ENCODE measurements at places on chromosomes 12 and 14.

GRCh38 chr12:11801643-11802042, 152.2 kb downstream of the ETV6 start:
- no peak for DNase-seq

DNA sequence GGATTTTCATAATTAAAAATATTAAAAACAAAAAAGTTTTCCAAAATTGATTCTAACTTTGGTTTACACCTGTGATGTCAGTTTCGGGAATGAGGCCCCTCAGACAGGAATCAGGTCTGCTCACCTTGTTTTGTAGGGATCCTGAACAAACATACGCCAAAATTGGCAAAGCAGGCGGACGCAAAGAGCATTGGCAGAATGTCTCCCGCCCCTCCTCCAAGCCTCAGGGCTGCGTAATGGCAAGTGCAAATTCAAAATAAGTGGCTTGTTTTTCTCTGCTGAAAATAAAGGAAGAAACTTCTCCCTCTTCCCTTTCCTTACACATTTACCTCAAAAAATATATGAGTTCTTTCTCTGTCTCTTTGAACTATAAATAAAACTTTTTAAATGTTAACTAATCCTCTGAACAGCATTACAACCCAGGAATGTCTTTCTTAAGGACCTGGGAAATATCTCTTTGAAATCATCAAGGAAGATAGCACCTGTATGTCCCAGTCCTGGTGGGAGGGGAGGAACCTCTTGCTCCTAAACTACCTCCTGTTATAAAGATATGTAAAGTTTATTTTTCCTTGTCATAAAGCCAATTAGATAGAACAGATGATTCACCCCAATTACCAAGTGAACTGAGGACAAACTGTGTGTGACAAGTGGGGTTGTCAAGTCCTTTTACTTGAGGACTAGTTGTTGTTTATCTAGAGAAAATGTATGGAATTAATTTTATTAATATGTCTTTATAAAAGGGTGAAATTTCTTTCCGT, 16.5 kb downstream of the OR6J1 start:
- DNase-seq, result no peak

DNA sequence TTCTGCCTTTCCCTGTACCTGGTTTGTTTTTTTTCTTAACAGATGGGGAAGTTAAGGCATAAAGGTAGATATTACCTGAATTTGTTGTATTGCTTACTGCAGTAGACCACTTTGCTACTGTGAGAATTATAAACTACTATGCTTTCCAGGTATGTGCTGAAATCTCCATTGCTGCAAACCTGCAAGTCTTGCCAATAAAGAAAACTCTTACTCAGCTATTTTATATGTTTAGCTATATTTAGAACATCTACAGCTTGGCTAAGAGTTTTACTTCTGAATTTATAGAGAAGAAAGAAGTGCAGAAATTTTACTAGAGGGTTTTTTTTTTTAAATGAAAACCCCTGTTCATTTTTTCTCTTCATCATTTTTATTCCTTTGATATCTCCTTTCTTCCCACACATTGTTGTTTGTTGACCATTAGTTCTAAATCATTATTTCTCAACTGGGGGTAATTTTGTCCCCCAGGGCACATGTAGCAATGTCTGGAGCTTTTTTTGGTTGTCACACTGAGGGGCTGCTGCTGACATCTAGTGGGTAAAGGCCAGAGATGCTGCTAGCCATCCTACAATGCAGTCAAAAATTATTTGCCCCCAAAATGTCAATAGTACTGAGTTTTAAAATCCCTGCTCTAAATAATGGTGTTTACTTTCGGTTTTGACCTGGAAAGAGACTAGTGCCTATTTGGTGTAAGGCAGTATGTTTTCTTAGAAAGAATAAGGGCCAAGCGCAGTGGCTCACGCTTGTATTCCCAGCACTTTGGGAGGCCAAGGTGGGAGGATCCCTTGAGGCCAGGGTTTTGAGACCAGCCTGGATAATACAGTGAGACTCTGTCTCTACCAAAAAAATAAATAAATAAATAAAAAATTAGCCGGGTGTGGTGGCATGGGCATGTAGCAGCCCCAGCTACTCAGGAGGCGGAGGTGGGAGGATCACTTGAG, 48.6 kb downstream of the PCNX1 start:
- no peak for DNase-seq

DNA sequence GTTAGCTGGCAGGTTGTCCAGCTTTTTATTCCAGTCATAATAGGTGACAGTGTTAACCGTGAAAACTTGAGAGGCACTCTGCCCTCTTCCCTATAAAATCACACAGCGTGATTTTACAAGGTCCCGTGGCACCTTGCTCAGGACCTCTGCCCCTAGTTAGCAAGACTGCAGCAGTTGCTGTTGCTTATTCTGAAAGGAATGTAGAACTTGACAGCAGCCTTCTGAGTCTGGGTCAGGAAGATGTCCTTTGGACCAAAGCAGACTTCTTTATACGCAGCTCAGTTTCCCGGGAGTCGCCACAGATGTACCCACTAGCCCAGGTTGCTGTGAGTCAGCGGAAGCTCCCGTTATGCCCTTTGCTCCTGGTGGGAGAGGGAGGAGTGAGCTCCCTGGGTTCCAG, 13.2 kb downstream of the PRKAB1 start:
- no peak for DNase-seq

DNA sequence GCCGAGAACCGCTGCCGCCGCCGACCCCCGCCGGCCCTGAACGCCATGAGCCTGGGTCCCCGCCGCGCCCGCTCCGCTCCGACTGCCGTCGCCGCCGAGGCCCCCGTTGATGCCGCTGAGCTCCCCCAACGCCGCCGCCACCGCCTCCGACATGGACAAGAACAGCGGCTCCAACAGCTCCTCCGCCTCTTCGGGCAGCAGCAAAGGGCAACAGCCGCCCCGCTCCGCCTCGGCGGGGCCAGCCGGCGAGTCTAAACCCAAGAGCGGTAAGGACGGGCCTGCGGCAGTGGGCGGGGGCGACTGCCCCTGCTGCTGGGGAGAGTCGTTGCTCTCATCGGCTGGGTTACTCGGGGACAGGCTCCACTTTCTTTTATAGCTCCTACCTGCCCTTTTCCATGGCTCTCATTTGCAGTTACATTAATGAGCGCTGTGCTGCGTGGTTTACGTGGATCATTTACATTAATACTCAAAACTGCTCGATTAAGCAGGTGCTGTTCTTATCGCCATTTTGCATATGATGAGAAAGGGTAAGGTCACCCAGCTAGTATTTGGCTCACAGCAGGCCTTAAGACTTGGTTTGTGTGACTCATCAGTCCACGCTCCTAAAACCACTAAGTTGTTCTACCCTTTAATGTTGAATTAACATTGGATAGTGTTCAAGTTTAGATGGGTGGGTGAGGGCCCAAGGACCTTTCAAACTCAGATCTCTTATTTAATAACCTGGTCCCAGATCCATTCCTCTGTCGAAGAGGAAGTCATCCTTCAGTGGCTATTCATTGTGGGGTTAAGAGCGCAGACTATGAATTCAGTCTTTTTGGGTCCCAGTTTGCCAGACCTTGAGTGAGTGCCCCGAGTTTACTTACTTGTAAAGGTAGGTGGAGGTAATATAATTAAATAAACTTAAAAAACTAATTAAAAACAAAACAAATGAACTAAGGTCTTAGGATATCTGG, 823 bp downstream of the RNF10 start:
- peak; percentile 7 for DNase-seq

GRCh38 chr12:122057007-122057735, 21.4 kb upstream of the MLXIP start:
- DNase-seq, result no peak

- DNase-seq, result no peak
Observed at GRCh38 chr12:46468160-46468559, 95.6 kb upstream of the SLC38A2 start.

DNA sequence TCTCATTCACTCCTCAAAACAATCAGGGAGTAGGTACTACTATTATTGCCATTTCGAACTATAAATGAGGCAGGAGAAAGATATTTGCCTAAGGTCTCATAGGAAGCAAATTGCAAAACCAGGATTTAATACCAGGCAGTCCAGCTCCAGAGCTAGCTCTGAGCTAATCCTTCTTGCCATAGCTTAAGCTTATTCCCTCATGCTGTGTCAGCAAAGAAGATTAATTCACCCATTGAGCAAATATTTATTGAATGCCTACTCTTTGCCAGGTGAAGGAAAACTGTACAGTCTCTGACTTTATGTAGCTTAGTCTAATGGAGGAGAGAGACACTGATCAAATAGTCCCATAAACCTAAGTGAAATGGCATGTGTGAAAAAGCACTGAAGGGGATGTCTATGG, 19.5 kb downstream of the KCNA5 start:
- no peak for DNase-seq

- no peak for DNase-seq
Observed at GRCh38 chr14:40447017-40447416, 1014.8 kb upstream of the FBXO33 start.

DNA sequence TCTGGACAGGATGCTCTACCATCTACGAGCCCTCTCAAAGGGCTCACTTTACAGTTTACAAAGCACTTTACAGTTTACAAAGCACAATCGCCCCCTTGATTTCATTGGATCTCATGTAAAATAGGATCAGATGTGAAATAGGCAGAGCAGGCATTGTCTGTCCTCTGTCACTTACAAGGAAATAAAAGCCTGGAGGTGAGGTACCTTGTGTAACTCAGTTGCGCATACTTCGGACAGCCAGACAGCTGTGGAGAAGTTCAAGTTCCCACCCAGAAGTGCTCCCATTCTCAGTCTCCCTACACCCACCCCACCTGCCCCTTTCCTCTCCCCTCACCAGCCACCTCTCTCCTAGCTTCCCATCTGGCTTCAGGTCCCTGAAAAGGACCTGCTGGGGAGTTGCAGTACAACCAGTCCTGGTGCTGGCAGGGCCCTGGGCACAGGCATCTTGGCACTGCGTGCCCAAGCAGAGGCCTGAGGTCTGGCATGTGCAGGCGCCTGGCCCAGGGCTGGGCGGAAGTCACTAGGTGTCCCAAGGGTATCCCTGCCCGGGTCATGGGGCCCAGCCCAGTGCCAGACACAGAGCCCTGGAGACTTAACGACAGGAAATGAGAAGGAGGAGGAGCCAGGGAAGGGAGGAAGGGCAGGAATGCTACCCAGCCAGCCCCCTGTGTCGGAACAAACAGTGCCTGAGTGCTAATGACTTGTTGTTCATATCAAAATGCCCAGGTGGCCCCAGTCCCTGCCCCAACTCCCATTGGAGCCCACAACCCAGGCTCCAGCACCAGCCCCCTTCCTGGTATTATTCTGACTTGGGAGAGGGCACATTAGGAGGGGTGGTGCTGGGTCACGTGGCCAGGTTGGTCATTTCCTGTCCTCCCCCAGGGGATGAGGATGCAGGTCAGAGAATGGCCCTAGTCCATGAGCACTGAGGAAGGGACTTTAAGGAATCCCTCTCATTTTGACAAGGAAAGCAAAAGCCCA, 5.4 kb downstream of the RAPGEF3 start:
- no peak for DNase-seq

- DNase-seq, result no peak
Observed at GRCh38 chr14:33657476-33657875, 293.4 kb downstream of the EGLN3 start.

DNA sequence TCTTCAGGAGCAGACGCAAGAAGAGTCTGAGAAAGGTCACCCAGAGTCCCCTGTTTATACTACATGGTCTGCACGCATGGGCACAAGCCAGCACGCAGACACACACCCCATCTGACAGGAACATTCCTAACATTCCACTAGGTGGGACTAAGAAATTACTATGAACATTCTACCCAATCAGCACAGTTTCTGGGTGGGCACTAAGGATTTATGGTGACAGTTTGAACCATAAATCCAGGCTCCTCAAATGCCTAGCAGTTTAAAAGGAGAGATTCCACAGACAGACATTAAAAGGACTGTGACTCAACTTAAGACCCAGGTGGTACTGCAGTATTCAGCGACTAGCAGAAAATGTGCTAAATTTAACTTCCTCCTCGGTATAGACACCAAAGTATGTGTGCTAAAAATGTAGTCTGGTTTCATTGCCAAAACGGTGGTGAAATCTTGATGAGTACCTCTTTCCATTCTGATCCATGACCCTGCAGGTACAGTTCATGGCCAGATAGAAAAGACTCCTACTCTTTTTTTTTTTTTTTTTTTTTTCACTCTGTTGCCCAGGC, 16.2 kb downstream of the ABHD4 start:
- no peak for DNase-seq

GRCh38 chr12:52181746-52182145, 10.1 kb downstream of the KRT80 start:
- DNase-seq, result no peak

GRCh38 chr12:6201213-6201608, 1.0 kb downstream of the CD9 start:
- no peak for DNase-seq
